ENCODE measurements at places on chromosomes 11 and 22.

GRCh38 chr11:85040166-85040565 lies 587.0 kb downstream of the DLG2 start:
- DNase-seq = no peak

DNA sequence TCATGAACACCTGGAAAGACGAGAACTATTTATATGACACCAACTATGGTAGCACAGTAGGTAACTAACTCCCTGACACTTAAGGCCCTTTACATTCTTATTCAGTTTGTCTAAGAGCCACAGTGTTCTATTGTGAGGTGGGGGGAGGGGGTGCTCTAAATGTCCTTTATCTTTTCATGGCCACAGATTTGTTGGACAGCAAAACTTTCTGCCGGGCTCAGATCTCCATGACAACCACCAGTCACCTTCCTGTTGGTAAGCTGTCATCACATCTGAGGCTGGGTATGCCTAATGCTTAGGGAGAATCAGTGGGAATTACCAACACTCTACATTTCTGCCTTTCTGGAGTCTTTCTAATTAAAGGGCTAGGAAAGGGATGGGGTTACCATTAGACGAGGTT lies 30.7 kb downstream of the EHF start:
- DNase-seq = no peak

DNA sequence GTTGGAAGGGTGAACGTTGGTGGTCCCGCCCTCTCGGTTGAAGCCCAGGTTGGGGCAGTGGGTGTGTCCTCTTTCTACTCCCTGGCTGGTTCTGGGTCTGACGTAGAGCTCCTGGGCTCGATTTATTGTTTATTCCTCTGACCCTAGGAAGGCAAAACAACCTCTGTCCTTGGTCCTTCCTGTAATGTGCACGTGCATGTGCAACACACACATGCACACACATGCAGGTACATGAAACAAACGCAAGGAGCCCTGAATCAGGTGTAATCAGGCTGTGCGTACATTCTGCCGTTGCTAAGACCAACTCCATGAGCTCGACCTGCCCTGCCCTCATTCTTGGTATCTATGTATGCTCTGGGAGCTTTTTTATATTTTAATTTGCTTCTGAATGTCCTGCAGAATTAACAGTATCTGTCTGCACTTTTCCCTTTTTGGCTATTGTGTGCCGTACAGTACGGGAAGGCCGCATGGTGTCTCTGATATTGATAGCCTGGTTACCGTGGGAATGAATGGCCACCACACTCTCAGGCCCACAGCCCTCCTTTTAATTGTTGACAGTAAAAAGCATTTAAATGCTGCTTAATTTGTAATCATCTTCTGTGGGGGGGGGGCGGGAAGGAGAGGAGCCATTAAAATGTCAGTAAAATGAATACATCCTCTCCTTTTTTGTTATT lies 66.0 kb upstream of the NNMT start:
- DNase-seq = no peak

- peak; percentile 23 for DNase-seq
Measured at GRCh38 chr11:34264303-34265110, 93.3 kb downstream of the ABTB2 start.

GRCh38 chr22:23243006-23243573 lies 62.8 kb downstream of the BCR start:
- DNase-seq = no peak

DNA sequence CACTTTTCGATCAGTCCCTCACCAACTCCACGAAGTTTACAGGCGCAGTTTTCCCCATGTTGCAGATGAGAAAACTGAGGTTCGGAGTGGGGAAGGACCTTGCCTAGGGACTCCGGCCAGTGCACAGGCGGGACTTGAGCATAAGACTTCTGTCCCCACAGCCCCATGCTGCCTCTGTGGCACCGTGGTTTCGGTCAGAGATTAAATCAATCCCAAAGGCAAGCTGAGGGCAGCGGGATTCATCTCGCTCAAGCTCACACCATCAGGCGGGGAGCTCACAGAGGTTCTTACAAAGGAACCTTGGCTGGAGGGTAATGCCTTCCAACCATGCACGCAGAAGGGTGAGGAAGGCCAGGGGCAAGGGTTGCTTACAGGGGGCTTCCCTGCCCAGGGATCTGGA lies 115.5 kb downstream of the PHF21B start:
- no peak for DNase-seq

DNA sequence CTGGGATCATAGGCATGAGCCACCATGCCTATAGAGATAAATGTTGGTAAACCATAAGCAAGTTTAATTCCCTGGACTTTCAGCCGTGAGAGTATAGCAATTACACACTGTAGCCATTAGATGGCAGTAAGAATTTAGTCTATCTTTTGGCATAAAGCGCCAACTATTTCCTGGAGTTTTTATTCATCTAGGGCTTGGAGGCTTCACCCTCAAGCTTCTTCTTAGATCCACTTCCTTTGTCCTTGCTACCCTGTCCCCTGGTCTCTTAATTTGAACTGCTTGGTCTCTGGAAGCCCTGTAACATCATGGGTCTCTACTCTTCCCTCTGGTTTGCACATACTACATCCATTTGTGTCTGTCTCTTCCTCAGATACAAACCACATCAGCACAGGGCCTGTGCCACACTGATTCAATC lies 38.2 kb downstream of the OR10A6 start:
- DNase-seq = peak; percentile 72

- DNase-seq = no peak
Measured at GRCh38 chr11:133305208-133305956, 226.9 kb downstream of the OPCML start.

DNA sequence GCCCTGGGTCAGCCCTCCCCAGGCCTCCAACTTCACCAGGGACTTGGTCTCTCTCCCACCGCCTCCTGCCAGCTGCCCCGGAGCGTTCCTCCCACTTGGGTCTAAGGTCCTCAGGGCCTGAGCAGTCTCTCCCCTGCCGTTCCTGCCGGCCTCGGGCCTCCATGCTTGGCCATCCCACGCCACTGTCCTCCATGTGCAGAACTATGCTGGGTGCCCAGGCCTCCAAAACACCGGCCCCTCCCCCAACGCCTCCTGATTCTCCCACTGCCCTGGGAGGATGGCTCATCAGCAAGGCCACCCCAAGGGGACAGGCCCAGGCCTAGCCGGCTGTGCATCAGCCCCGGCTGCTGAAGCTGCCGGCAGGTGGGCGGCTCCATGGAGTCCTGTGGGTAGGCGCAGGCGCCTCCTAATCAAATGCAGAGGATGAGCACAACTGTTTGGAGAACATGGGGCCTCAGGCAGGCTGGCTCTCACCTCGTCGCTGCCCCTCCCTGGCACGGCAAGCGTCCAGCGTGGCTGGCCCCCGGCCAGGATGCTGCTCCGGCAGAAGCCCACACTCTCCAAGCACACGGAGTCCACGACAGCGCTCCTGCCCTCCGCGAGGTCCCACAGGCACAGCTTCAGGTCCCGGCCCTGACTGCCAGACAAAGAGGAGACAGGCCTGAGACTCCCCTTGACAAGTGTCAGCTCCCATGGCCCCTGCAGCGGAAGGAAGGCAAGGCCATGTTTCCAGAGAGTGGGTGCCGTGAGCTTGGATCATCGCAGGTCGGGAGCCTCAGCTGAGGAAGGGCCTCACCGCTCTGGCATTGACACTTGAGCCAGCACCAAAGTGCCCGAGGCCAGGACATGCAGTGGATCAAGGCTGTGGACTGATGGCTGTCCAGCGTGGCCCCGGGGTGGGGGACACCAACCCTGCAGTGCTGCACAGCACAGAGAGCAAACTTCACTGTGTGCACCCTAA lies 42.6 kb downstream of the GNB1L start:
- DNase-seq = no peak

DNA sequence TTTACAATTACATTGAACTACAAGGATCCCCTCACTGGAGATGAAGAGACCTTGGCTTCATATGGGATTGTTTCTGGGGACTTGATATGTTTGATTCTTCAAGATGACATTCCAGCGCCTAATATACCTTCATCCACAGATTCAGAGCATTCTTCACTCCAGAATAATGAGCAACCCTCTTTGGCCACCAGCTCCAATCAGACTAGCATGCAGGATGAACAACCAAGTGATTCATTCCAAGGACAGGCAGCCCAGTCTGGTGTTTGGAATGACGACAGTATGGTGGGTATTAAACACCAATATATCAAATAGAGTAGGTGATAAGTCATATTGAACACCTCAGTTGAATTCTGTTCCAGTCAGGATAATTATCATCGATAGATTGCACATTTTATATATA lies 4.4 kb downstream of the FBXO7 start:
- DNase-seq = no peak

- no peak for DNase-seq
Measured at GRCh38 chr22:31611061-31611760, 50.8 kb downstream of the PISD start.

All from hippocampal formation (tissue), 2 donors.